HTR-8/SVneo (cell line): ENCODE measurements at places on chromosomes 4 and X.

DNA sequence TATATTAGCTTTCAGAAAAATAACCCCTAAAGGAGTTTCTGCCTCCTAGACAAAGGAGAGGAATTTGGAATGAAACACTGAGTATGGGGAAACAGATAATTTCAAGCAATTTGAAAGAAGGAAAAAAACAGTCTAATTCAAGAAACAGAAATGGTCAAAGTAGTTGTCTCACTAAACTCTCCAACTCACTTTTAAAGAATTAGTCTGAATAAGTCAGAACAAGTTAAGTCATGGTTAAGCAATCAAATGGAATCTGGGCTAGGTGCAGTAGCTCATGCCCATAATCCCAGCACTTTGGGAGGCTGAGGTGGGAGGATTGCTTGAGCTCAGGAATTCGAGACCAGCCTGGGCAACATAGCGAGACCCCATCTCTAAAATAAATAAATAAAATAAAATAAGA, 95.7 kb upstream of the GRIA3 start:
- no peak for DNase-seq

DNA sequence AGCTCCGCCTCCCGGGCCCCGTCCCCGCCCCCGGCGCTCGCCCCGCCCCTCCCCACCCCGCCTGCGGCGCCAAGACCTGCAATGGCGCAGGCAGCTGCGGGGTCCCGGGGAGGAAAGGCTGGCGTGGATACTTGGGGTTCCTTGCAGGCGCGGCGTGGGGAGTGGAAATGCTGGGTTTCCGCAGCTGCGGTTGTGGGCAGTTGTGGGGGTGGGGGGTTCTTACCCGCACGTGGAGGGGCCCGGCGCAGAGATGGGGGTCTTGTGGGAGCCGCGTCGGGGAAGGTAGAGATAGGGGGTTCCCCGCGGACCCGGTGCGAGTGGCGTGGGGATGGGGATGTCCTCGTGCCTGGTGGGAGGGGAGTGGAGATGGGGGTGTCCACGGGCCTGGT, 680 bp upstream of the ASMTL start:
- DNase-seq: no peak

- DNase-seq: no peak
Observed at GRCh38 chrX:125544031-125544660, 224.5 kb downstream of the TEX13C start.

DNA sequence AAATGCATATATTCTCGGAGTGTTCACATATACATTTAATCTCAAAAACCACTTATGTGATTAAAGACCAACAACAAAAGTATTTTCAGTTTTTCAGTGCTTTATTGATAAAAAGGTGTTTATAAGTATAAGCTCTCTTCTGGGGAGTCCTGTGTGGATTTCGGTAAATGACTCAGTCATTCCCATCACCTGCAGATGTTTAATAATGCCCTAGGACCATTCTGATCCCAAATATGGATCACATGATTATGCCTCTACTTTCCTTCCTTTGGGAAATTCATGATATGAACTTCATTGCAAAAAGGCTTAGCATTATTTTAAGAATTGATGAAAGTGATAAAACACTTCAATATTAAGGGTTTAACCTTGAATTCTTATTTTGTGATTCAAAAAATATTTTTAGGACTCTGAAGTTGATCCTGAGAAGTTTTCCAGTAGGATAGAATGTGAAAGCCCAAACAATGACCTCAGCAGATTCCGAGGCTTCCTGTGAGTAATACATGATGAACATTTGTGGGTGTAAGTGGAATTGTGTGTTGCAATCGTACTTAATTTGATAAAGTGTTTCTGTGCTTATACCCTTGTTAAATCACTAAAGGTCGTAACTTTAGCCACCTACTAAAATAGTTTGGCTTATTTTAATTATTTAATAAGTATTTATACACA, 40.2 kb downstream of the ATP10D start:
- peak; percentile 45 for DNase-seq

DNA sequence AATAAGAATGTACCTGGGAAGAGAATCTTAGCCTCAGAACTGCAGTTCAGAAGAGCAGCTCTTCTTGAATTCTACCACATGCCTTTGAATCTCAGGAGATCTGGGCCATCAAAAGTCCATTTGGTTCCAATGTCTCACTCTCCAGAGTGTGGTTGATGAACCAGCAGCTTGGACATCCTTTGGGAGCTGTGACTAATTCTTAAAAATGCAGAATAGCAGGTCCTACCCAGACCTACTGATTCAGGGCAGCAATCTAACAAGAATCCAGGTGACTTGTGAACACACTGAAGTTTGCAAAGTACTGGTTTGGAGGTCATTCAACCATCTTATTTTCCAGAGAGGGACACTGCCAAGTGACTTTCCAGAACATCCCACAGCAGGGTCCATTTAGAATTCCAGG, 244.7 kb downstream of the PACRGL start:
- no peak for DNase-seq

- no peak for DNase-seq
Observed at GRCh38 chr4:173333658-173334084, 487 bp downstream of the HMGB2 start.

DNA sequence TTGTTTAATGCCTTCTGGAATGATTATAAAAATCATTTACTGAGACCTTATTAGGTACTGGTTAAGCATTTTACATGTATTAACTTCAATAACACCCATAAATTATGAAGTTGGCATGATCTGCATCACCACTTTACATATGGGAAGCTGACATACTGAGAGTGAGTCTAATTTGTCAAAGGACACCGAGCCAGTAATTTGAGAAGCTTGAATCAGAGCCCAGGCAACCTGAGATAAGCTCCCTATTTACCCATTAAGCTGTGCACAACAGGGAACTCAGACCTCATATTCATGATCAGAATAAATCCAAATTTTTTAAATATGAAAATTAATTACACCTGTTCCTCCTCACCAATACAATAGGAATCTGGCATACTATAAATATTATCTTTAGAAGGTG, 247.9 kb upstream of the EPHA5 start:
- no peak for DNase-seq

- no peak for DNase-seq
Observed at GRCh38 chrX:21616386-21616785, 41.7 kb downstream of the KLHL34 start.

DNA sequence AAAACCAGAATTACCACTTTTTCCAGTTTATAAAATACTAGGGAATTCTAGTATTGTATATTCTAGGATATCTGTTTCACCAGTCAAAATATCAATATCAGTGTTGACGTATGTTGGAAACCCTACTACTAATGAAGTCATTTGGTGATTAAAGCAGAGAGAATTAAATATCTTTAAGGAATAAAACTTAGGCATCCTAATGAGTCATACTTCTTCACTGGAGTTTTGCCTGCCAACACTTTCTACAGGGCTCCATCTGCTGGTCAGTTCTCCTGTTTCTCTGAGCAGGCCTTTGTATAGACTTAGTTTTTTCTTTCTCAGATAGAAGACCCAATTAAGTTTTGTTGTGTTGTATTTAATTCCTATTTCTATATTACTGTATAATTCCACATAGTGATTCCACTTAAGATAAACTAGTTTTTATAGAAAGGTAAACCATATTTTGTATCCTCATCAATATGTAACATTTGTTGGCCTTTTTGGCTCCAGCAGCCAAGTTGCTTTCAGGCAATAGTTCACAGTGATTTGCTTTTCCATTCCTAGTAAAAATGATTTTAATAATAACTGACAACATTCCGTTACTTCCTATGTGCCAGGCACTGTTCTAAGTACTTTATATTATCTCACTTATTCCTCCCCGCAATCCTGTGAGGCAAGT, 3.5 kb downstream of the AP1AR start:
- DNase-seq: peak; percentile 60

DNA sequence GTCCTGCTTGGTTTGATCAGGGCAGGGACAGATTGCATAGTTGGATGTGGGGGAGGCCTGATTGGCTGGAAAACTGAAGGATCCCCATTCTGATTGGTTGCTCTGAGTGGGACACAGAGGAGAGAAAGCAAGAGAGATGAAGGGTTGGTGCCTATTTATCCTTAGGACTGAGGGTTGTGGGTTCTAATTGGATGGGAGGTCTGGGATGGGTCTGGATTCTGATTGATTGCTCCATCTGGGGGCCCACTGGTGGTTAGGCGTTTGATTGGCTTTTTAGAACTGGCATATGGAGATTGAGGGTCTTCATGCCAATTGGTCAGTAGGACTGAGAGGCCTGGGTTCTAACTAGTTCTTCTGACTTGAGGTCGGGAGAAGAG, 644 bp upstream of the EBP start:
- DNase-seq: no peak

GRCh38 chr4:139511320-139511719, 44.7 kb downstream of the SETD7 start:
- no peak for DNase-seq

DNA sequence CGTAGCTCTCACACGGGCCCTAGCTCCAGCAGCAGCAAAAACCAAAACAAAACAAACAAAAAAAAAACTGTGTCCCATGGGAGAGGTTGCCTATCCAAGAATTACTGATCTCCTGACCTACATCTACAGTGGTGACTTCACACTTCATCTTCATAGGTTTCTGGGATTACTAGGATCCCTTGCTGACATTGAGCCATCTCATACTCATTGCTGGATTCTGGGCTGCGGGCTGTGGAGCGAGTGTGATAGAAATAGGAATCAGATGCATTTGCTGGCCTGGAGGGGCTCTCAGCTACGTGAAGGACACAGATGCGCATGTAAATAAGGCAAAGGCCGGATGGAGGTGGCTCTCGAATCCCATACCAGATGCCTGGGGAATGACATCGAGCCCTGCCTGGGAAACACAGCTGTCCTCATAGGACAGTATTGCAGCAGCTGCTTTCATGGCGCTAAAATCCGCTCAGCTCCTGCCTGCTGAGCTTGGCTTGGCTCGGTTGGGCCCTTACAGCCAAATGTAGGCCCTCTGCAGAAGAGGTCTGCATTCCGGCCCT, 41.7 kb downstream of the CNGA2 start:
- no peak for DNase-seq

GRCh38 chrX:114611018-114611619, 27.2 kb downstream of the HTR2C start:
- peak; percentile 1 for DNase-seq

- DNase-seq: no peak
Observed at GRCh38 chrX:30414144-30414543, 105.0 kb upstream of the NR0B1 start.

DNA sequence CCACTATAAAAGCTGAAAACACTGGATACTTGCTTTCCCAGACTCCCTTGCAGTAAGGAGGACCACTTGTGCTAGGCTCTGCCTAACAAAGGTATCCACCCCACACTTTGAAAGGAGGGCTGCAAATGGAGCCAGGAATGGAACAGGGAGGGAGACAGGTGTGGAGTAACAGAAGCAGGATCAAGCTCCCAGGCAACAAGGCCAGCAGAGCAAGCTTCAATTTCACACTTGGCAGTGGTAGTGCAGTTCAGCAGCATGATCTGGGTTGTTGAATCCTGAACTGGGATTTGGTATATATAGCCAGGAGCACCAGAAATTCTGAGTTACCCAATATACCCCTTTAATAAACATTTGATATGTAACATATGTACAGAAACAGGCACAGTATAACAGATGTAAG, 9.8 kb downstream of the LAMP2 start:
- DNase-seq: no peak

DNA sequence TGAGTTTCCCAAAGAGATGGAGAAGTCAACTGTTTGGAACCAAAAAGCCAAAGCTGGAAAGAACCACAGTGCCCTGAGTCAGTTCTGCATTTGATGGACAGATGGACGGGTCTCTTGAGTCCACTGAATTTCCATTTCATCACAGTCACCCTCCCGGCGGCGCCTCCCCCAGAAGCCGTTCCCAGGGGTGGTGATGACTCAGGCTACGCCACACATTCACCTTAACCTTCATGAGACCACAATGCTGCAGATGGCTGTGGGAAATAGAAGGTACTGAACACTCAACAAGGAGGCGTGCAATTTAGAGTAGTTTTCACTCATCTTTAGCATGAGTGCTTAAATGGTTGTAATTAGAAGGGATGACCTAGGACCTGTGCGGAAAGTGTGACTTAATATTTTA, 61.3 kb downstream of the STOX2 start:
- DNase-seq: peak; percentile 13

DNA sequence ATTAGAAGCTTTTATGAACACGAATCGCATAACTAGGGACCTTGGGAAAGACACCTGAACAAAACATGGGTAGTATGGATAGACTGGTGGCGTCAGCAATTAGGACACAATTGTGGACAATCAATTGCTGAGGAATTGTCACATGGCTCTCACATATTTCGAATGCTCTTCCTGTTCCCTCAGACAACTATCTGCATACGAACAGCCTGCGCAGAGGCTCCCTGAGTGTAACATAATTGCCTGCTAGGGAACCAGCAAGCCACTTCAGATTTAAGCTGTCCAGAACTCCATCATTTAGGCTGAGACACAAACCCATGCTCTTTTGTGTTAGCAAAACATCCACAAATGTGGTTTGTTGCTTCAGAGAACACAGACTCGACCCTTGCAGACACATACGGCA, 160.8 kb downstream of the MGST2 start:
- no peak for DNase-seq

GRCh38 chrX:15475021-15475420, 18.1 kb downstream of the PIR start:
- DNase-seq: no peak

- no peak for DNase-seq
Observed at GRCh38 chr4:60033826-60034225, 1166.3 kb upstream of the ADGRL3 start.

DNA sequence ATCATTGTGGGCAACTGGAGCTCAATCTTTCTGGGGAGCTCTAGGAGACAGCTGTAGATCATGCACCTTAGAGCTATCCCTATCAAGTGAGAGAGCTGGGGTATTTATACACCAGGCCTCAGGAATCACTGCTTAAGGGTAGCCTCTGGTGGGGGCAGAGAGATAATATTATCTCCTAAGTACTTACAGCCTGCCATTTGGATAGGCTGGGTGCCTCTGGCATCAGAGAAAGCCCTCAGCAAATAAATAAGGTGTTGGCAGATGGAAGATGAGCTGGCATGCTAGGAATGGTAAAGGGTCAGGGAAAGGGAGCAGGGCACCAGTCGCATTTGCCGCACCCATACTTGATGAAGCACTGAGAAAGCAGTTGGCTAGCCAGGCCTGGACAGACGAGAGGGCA, 75.9 kb downstream of the HCCS start:
- DNase-seq: no peak

GRCh38 chrX:30938295-30938694, 49.2 kb upstream of the TAB3 start:
- no peak for DNase-seq

DNA sequence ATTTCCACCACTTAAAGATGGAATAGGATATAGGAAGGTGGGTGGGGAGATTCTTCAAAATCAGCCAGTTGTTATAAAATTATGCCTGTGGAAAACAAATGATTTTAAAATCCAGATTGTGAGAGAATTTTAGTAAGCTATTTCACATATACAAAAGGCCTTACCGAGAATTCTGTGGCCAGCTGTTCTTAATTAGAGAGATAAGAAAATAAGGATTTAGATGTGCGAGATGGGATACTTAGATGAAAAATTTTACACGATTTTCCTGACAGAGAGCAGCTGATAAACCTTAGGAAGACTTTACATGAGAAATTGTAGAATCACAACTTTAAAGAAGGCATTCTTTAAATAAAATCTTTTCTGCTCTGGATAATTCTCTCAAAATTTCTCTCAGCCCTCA, 94.5 kb upstream of the IQCM start:
- no peak for DNase-seq

GRCh38 chr4:167233685-167234315, 494 bp downstream of the SPOCK3 start:
- DNase-seq: peak; percentile 21

- DNase-seq: no peak
Observed at GRCh38 chrX:139647597-139647996, 60.4 kb downstream of the MCF2 start.

GRCh38 chr4:8475751-8476575, 35.4 kb downstream of the TRMT44 start:
- DNase-seq: no peak

- no peak for DNase-seq
Observed at GRCh38 chr4:146142768-146143167, 32.8 kb upstream of the LSM6 start.
